GDM1 (cell line): ENCODE measurements at places on chromosomes 1 and 21.

DNA sequence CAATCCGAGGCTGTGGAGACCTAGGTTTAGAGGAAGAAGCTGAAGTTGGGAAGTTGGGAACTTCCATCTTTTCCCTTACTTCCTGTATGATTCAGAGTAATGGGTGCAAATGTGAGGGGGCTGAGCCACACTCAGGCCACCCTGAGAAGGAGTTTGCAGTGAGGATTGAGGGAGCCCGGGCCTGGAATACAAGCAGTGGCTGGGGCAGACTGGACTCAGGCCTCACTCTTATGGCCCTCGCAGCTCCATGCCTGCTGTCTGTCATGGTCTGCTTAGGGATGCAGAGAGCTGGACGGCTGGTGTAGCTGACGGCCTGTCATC, 73.7 kb upstream of the RAB4A start:
- no peak for DNase-seq

DNA sequence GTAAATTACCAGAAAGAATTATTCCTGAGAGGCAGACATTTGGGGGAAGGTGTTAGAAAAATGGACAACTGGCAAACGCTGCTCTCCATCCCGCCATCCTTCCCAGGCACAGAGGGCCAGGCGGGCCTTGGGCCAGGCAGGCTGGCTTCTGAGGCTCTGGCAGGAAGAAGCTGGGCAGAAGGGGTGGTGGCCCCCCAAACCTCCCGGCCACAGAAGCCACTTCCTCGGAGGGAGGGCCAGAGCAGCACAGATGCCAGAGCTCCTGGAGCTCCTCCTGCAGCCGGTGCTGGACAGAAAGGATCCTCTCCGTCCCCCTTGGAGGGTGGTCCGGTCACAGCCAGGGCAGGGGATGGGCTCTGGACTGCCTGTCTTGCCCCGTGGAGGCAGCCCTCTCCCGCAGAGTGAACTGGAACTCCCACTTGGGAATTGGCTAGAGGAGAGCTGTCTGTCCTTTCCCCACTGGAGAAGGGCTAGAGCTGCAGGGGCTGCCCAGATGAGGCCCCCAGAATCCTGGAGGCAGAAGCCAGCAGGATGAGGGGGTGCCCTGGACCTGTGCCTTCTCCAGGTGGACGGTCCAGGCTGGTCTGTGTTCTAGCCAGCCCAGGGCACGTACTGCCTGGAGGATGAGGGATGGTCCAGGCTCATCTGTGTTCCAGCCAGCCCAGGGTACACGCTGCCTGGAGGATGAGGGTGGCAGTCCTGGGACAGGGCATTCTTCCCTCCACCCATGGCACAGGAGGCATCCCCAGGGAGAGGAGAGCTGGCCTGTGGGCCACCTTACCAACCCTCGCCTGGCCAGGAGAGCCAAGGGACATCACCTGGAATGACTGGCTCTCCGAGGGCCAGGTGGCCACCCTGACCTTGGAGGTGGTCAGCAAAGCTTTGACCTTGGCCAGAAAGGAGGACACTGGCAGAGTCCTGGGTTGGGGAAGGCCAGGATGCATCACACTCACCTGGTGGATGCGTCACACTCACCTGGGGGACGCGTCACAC, 47.4 kb upstream of the ACTRT2 start:
- peak; percentile 72 for DNase-seq

DNA sequence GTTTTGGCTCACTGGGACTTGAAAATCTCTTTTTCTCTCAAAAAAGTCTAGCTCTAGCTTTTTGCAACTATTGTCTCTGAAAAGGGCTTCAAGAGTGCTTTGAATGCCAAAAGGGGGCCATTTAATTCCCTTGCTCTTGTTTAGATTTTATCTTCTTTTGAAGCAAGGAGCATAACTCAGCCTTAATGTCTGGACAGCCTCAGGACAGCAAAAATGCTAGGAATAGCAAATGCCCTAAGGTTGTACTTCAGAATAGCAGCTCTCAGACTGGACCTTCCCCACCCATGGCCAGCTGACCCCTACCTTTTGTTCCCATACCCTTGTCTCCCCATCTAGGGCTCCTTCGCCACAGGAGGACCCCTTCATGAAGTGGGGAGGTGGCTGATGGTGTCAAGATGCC, 121.4 kb downstream of the KCNK1 start:
- no peak for DNase-seq

GRCh38 chr21:34280959-34281358, 82.8 kb upstream of the KCNE2 start:
- DNase-seq = no peak

DNA sequence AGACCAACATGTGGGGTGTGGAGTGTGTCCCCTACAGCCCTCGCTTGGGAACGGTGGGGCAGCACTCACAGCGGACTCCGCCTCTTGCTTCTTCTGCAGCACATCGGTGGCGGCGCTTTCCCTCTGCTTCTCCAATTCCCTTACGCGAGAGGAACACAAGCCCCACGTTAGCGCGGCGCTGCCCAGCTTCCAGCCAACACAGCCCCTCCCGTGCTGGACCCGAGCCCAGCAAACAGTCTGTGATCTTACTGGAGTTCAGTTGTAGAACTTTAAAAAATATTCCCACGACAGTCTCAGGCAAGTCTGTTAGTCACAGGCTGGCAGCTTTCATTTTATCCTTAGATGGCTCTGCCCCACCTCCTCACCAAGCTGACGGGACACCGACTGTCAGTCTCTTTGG, 13.6 kb downstream of the THAP3 start:
- DNase-seq = no peak
